ENCODE measurements at places on chromosomes 11 and 22.
A peak's percentile ranks its signal among the peaks of the same experiment; 100 is the strongest.

DNA sequence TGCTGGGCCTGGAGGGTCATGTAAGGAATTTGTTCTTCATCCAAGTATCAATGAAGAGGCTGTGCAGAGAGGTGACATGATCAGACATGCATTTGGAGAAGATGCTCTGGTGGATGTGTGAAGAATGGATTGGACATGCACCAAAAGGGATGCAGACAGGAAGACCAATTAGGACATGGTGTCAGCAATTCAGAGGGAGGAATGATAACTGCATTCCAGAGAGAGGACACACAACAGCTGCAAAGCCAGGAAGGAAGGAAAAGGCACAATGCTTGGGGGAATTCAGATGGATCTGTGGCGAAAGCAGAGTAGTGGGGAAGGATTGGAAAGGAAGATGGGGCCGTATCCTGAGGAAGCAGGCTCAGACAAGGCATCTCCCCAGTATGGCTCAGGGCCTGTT is 5.2 kb upstream of the ARRB1 start:
- DNase-seq, result no peak

GRCh38 chr11:32510039-32510438 is 73.6 kb upstream of the EIF3M start:
- DNase-seq, result no peak

GRCh38 chr11:8767466-8768142 is 85.0 kb downstream of the RPL27A start:
- DNase-seq, result peak; percentile 51

DNA sequence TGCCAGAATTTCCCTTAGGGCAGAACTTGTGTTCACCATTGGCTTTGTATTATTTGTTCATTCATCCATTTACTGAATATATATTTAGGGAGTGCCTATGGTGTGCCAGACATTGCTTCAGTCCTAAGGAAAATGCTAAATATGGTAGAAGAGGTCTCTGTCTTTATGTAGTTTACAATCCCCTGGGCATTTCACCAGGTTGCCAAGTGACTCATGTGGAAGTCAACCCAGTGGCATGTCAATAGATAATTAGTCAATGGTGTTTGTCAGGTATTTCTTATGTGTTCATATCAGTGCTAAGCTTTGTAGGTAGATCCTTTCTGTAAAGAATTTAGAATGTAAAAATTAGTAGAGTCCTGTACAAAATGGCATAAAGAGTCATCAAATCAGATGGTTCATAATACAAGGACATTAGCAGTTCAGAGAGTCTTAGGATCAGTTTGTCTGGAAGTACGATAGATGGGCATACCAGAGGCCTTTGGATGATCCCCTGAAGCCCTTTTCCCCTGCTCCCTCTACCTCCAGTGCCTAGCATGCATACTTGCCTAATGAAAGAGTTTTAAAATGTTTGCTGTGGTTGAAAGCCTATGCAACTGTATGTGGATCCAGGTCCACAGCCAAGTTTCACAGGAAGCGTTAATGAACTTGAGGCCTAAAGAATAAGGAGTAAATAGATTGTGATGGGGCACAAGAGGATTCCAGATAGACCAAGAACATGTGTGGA is 58.5 kb upstream of the SESN3 start:
- no peak for DNase-seq

DNA sequence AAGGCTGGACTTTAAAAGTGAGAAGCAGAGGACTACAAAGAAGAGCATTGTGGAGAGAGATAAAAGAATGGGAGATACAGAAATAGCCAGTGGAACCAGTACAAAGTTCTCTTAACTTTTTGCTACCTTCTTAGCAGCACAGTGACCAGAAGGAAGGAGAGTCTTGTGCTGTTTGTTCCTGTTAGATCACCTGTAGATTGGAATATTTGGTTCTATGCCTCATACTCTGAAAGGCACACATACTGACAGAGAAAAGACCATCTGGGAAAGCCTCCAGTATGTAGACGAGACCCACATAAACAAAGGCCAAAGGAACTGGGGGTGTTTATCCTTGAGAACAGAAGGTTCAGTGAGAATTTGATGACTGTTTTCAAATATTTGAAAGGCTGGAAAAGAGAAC is 18.7 kb downstream of the RNF141 start:
- DNase-seq, result no peak

DNA sequence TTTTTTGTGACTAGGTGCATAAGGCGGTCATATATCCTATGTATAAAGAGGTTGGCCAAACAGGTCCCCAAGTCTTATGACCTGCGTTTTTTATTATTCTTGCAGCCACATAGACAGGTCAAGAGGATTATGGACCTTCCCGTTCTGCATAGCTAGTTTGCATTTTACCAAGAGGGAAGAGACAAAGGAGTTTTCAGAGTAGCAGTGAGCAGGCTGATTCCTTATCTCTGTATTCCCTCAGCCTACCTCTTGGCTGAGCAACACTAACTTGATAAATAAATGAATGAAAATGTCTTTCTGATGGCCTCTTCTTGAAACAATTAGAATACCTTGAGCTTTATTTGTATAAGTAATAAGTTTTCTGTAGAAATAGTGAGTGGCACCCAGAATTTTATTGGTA is 180.5 kb downstream of the WNT11 start:
- DNase-seq, result no peak

GRCh38 chr22:31100762-31101525 is 6.4 kb downstream of the SELENOM start:
- DNase-seq, result no peak

DNA sequence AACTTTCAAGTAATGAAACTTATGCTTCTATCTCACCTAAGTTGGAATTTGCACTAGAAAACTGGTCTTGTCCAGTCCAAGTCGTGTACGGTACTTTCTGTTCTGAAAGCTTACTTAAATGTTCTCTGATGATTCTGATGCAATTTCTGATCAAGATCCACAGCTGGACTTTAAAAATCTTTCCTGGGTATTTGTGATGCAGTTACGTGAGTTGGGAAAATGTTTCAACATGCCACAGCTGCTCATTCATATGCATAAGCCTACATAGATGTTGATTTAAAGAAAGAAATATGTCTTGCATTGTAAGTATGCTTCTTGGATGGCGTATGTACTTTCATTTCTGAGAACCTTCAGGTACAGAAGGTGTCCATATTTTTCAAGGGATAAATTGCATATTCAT is 493.7 kb upstream of the CCDC90B start:
- DNase-seq, result no peak

DNA sequence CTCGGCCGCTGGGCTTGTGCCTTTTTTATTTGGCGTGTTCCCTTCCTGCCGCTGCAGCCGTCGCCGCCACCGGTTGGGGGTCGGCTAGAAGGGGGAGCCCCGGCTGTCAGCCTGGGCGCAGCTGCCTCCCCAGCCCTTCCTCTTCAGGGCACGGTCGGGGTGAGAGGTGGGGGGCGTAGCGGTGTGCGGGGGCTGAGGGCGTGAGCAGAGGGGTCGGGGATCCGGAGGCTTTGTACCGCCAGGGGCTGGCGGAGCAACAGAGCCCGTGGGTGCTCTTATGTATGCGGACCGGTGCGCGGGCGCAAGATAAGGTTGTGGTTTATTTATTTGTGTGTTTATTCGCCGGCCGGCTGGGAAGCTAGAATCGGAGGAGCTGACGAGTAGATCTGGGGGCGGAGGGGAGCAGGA is 477 bp downstream of the ZBTB16 start:
- peak; percentile 37 for DNase-seq

DNA sequence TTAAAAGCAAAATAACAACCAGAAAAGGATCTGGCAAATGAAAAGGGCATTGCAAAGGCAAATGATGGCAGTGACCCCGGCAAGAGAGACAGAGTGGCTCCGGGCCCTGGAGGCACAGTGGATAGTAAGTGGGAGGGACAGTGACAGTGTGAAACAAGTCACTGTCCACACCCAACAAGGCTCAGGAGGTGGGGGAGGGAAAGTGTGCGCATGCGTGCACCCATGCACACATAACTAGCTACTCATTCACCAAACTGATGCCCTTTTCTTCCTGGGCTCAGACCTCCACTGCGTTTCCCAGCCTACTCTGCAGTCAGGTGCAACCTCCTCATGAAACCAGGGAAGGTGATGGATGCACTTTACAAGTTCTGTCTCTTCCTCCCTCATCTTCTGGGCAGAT is 108.4 kb downstream of the SHANK2 start:
- no peak for DNase-seq

GRCh38 chr22:41565403-41566054 is 4.7 kb downstream of the CSDC2 start:
- DNase-seq, result peak; percentile 78

DNA sequence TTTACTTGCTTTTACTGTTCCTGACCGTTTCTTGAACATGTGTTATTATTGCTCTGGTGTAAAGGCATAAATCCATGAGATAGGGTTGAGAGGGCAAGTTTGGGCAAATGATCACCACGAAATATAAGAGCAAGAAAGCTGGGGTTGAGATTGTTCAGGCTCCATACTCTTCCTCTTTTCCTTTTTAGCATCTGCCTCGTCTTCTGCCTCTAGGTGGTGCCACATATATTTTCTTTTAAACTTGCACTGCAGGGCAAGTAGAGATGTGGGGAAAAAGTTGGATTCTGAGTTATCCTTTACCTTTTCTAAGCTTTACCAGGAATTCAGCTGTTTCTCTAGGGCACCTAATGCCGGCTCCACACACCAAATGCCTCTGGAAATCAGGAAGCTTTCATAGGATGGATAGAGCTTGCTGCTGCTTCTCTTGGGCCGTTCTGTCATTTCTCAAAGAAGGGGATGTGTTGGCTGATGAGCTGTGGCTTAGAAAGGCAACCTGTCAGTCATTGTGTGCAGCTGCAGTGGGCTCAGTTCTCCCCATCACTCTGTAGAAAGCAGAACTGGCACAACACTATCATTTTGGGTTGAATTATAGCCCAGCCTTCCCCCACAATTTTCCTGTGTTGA is 98.2 kb downstream of the LDLRAD3 start:
- DNase-seq, result peak; percentile 20

- DNase-seq, result no peak
These were observed 273.2 kb upstream of the KIRREL3 start for GRCh38 chr11:127273593-127274327.

- DNase-seq, result no peak
These were observed 37.5 kb upstream of the SLC22A25 start for GRCh38 chr11:63280920-63281319.

GRCh38 chr11:2780850-2781407 is 81.1 kb upstream of the KCNQ1OT1 start:
- no peak for DNase-seq

DNA sequence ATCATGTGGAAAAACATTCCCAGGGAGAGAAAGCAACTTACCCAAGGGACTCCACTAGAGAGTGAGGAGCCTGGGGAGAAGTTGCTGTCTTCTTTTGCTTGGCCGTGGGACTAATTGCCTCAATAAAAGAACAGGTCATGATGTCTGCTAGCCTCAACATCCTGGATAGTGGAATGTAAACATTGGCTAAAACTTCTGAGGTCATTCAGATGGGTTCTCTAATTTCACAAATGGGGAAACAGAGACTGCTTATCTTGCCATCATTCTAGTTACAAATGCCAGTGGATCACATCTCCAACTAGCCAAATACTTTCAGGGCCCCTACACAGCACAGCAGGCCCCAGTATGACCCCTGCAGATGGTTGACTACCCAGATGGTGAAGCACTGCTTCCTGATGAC is 28.4 kb upstream of the PAMR1 start:
- peak; percentile 92 for DNase-seq

DNA sequence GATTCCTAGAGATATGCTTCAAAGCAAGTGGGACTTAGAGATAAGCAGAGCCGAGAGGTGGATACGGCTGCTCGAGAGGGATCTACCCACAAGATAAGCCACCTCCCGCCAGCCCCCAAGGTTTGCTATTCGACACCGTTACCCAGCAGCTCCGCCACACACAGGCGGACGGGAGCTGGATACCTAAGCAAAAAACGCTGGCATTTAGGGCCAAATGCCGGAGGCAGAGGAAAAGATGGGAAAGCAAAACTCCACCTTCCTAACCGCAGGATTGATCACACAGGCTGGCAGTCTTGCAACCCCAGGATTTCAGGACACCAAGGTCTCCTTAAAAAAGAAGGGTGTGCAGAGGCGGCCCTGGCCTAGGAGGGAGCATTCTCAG is 709 bp downstream of the FTH1 start:
- peak; percentile 35 for DNase-seq

- DNase-seq, result no peak
These were observed 1.8 kb upstream of the SNU13 start for GRCh38 chr22:41690476-41690875.

- DNase-seq, result no peak
These were observed 18.3 kb downstream of the PRR5L start for GRCh38 chr11:36314434-36314767.

DNA sequence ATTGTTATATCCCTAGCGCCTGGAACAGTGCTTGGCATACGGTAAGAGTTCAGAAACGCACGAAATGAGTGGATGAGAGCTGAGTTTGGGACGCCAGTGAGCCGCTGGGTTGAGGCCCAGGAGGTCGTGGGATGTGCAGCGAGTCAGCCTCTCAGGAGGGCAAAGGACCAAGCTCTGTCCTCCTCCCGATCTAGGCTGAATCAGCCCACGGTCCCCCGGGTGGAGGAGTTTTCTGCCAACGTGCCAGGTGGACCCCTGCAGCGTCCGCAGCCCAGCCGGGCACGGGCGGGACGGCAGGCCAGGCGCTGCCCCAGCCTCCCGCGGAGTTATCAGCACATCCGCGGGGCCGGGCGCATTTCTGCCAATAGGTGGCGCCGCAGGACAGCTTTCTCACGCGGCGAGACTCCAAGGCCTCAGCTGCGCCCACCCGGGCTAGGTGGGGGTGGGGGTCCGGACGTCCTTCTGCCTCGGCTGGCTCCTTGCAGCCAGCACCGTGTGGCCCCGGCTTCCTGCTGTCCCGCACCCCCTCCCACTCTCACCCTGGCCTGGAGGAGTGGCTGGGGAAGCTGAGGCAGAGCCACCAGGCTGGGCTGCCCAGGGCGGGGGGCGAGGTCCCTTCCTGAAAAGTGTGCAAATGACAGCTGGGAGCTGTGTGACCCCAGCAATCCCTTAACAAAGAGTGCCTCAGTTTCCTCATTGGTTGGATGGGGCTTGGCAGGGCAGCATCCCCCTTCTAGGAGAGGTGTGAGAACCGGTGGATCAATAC is 2.2 kb upstream of the RPS19BP1 start:
- DNase-seq, result peak; percentile 47

DNA sequence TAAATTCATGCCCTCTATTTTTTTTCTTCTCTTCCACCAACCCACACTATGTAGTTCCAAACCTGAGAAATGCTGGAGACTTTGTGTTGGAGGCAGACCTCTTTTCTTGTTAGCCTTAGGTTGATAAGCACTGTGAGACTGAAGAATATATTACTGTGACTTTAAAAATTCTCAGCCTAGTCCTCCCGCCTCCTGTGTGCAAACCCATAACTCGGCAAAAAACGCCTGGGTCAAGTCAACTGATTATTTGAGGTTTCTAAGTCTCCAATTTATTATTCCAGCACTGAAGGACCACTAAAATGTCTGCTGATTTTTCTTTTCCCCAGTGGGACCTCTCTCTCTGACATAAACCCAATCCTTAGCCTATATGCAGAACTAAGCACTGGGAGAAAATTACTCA is 1946.0 kb upstream of the RAG2 start:
- DNase-seq, result no peak

GRCh38 chr11:30876663-30877396 is 290.7 kb upstream of the MPPED2 start:
- DNase-seq, result no peak
